ENCODE measurements at places on chromosomes 2 and 18.

GRCh38 chr2:10126632-10127026, 4.1 kb downstream of the RRM2 start:
- no peak for DNase-seq

DNA sequence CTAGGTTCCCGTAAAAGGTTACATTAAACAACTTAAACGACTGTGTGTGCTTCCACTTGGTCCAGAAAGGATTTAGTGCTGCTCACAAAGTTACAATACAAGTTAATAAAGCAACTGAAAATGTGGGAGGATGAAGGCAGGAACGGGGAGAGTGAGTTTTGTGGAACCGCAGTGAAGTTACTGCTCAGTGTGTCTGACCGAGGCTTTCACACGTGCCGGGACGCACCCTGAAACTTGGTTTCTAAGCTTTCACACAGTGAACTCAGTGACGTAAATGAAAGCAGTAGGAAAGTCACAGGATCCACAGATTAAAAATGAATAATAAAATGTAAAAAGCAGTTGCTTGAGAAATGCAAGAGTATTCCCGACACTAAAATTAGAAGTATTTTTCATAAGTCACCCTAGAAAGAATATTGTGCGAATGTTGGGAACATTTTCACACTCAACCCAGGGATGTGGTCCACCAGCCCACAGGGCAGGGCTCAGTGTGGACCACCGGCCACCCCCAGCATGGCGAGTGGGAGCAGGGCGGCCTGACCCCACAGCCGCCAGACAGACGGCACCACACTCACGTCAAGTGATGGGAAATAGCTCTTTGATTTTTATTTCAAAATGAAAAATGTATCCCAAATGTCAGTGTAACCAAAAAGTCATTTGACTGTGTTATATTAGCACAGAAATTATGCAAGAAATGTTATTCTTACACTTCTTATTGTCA, 32.6 kb upstream of the CHMP1B start:
- DNase-seq = no peak

DNA sequence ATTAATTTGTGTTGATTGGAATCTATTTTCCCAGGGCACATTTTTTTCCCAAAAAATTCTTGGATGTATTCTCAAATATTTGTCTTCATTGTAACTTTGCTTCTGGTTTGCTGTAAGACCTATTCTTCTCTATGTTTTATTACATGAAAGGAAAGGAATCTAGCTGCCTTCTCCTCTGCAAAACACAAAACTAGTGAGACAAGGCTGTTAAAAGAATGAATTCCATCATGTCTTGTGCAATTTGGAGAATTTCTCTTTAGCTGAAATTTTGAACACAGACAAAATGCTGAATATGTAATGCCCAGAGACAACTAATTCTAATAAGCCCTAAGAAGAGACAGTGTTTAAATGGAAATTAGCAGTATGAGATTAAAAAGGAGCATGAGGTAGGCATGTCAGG, 275.9 kb downstream of the CDH20 start:
- no peak for DNase-seq

GRCh38 chr2:239991689-239992314, 33.3 kb downstream of the NDUFA10 start:
- peak; percentile 29 for DNase-seq

GRCh38 chr18:32469691-32470459, 807 bp downstream of the GAREM1 start:
- DNase-seq = no peak

GRCh38 chr2:48471048-48471474, 58.9 kb upstream of the STON1 start:
- DNase-seq = peak; percentile 34

DNA sequence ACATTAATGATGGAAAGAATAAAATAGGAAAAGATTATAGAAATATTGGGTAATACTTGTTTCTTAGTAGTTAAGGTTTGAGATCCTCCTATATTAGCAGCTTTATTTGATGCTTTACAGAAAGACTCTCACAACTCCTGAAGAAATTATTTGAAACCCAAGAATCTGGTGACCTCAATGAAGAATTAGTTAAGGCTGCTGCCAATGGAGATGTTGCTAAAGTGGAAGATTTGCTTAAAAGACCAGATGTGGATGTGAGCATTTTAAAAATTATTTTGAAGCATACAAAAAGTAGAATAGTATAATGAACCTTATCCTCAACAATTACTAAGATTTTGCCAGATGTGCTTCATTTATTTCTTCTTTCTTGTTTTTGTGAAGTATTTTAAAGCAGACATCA, 59.1 kb downstream of the MIB1 start:
- DNase-seq = no peak

DNA sequence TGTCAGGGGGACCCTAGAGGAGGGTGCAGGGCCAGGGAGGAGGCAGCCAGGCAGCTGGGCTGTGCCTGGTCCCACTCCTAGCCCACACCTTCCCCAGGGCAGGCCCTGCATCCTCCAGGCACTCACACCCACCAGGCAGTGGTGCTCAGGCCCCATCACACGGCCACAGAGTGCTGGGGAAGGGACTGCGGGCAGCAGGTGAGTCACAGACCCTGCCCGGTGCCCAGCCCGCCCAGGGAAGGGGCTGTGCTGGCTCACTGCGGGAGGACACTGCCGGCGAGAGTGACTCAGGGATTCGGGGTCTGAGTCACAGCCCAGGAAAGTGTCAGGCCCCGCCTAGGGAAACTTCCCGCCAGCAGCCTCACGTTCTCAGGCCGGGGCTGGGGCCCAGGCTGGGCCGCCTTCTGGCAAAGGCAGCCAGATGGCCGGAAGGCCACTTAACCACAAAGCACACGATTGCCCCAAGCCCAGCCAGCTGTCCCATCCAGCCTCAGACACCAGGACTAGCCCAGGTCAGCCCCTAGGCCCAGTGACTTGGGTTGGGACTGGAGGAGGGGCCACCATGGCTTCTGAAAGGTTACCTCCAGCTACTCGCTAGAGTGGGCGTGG, 42.2 kb downstream of the BIN1 start:
- DNase-seq = peak; percentile 88

DNA sequence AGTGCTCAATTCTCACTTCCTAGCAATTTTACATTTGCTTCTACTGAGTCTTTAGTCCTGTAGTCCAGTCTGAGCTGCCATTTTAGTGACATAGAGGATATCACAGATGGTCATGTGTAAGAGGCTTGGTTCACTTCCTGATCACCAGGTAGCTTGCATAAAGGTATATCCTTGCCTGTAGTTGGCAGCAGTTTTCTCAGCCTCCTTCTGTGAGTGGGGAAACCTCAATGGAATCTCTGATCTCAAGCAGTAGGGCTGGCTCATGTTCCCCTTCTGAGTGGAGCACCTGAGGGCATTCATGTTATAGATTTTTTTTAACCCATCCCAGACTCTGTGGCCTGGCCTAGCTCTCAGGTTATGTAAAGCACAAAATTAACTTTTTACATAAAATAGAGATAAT, 278.4 kb downstream of the RDH14 start:
- no peak for DNase-seq

DNA sequence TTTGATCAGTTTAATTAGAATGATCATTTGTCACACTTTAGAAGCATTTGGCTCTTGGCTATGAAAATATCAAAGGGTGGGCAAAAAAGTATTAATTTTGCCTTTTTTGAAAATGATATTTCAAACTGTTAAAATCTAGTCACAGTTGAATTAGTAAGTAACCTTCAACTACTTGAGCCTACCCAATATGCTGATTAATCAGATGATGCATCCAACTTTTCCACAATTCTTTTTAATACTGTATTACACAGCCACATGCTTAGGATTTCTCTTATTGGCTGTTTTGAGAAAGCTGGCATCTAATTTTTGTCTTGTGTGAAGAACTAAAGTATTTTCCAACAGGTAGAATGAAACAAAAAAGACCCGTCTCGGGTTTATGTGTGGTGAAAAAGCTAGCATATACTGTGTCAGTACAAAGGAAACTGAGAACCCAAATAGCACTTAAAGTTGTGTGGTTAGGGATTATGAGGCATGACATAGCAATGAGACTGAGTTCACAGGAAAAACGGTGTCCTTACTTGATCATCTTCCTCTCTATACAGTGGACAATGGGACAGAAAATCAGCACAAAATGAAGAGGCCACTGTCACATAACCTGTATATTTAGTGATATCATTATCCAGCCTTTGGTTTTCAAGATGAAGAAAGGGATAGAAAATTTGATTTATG, 11.7 kb downstream of the OSBPL6 start:
- DNase-seq = peak; percentile 56

DNA sequence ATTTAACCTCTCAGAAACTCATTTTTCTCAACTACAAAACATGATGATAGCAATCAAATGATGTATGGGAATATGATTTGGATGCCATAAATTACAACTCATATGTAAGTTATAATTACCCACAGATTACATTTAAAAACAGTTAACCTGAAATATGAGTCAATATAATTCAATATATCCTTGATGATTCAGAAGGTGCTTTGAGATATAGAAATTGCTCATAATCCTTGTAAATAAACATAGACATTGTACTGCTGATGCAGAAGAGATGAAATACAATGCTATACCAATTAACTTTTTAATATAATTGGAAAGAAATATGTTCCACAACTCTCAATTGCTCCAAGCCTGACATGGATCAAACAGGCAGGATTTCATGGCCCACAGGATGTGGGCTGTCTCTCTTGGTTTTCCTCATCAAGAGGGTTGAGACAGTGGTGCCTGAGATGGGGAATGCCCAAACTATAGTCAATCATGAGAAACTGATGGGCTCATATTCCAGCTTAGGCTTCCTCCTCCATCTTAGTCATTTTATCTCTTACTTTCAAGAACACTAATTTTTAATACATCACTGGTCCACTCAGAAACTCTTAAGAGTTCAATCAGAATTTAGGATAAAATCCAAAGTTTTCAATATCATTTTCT, 49.4 kb downstream of the NCKAP5 start:
- DNase-seq = no peak

GRCh38 chr2:241835611-241836010, 23.1 kb downstream of the PDCD1 start:
- DNase-seq = no peak

GRCh38 chr2:218342837-218343236, 13.8 kb upstream of the CATIP start:
- no peak for DNase-seq

DNA sequence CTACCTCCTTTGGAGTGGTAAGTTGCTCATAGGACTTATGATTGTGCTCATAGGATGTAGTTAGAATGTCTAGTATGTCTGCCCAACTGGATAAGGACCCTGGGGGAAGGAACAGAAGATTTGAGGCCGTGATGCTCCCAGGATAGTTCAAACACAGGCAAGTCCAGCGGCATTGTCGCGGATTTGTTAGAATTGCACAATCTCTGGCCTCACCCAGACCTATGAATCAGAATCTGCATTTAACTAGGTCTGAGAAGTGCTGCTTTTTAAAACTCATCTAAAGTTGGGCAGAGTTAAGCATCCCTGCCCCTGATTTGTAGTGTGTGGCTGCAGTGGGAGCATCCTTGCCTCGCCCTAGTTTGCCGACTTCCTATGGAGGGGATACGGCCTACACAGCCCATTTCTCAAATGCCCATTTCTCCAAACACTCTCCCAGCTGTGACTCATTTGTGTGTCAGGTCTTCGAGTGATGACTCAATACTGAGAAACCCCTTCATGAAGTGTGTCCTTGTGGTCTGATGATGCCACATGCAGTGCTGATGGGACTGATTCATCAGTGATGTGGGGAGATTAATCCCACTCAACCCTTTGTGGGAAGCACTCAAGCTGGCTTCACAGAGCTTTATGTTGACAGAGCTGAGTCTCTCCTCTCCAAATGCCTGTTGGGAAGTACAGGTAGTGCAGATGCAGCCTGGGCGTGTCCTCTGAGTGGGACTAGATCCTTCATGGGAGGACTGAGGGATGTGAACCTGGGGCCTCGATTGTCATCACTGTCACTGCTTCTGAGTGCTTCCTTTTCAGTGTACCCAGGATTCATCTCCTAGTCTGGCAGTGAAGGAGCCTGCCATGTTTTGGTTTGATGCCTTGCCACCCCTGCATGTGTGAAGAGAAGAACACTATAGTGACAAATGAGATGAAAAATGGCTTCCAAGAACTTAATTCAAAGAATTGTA, 18.7 kb downstream of the SMIM21 start:
- DNase-seq = peak; percentile 89

- no peak for DNase-seq
Observed at GRCh38 chr2:133054297-133054696, 384.3 kb upstream of the LYPD1 start.

- DNase-seq = no peak
Observed at GRCh38 chr2:14978845-14979244, 346.3 kb downstream of the LRATD1 start.

GRCh38 chr2:183522489-183523266, 398.4 kb downstream of the NUP35 start:
- no peak for DNase-seq

DNA sequence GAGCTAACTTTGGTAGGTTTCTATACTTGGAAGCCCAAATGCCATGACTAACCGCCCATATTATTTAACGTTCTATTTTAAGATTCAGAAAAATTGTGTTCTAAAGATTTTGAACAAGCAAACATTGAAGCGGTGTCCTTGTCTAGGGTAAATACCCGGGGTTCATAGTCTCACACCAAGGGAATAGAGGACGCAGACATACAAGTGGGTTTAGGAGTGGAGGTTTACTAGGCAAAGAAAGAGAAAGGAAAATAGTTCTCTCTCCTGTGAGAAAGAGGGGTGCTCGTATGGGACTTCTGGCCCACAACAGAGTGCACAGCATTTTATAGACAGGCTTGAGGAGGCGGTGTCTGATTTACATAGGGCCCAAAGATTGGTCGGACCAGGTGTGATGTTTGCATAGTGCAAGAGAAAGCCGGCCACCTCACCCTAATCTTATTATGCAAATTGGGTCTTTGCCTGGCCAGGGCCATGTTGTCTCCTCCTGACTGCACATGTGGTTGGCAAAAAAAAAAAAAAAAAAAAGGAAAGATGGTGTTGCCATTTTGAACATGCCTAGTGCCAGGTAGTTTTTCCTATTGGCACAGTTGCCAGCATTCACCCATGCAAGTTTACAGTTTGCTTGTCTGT, 1062.6 kb downstream of the LRP1B start:
- DNase-seq = no peak

DNA sequence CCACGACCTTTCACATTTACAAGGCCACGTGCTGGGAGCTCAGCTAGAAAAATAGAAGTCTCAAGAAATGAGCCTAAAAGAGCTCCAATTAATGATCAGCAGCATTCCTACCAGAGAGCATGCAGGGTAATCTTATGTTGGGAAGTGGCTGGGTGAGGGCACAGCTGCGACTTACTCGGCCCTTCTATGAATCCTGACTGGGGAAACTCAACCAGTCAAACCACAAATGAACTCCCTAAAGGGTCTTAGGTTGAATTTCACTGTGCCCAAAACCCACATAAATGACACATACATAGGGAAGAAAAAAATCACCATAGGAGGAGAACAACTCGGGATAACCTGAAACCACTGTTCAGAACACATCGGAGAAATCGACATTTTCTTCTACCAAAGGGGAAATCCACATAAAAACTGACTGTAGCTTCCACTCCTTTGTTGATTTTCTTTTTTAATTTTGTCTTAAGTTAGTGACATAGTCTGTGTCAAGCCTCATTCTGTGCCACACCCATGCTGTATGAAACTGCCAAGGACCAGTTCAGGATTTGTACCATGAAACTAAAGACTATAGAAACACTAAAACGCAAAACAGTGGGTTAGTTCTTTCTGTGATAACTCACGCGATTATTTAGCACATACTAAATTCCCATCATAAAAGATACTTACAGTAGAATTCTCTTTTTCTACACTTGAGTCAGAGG, 54.7 kb downstream of the UXS1 start:
- no peak for DNase-seq

All from HS-5 (cell line).